ACHN (cell line): ENCODE measurements at places on chromosomes 12 and 14.

GRCh38 chr14:105309371-105309770, 5.2 kb upstream of the PACS2 start:
- no peak for DNase-seq

GRCh38 chr12:81162391-81163136, 84.7 kb downstream of the ACSS3 start:
- no peak for DNase-seq

- DNase-seq: no peak
Measured at GRCh38 chr12:124601706-124602105, 34.3 kb upstream of the NCOR2 start.

- peak; percentile 61 for DNase-seq
Measured at GRCh38 chr12:90854136-90854689, 100.8 kb downstream of the CCER1 start.

DNA sequence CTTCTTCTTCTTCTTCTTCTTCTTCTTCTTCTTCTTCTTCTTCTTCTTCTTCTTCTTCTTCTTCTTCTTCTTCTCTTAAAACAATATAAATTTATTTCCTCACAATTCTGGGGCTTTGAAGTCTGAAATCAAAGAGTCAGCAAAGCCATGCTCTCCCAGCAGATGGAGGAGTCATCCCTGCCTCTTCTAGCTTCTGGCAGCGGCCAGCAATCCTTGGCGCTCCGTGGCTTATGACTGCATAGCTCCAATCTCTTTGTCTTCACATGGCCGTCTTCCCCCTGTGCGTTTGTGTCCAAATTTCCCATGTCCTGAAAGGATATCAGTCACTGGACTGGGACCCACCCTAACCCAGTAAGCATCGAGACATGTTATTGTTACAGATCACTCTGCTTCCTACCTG, 22.9 kb downstream of the KCNA1 start:
- DNase-seq: no peak

DNA sequence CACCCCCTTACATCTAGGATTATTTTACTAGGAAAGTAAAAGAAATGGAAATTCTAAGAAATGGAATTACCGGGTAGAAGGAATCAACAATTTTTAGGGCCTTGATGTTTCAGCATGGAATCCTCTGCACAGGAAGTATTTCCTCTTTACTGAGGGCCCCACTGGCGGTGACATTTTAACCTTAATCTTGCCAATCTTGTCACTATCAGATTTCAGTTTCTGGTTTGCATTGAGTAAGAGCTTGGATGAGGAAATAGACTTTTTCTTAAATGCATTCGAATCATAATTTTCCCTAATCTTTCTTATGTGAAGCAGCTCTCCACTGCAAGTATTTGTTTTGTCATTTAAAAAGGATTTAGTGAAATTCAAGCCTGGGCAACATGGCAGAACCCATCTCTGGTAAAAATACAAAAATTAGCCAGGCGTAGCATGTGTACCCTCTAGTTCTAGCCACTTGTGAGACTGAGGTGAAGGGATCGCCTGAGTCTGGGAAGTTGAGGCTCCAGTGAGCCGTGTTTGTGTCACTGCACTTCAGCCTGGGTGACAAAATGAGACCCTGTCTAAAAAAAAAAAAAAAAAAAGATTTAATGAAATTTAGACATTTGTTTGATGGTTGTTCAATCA, 40.7 kb downstream of the TPCN1 start:
- DNase-seq: no peak

DNA sequence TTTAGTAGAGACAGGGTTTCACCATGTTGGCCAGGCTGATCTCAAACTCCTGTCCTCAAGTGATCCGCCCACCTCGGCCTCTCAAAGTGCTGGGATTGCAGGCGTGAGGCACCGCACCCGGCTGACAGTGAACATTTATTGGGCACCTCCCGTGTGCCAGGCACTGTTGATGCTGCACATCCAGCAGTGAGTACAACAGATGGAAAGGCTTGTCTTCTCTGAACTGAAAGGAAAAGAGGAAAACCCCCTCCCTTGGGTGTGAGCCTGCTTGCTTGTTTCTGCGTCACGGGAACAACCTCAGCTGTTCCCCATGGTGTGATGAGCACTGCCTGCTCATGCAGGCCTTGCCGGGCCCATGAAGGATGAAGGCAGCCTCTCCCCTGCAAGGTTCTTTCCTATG, 39.5 kb downstream of the DGLUCY start:
- DNase-seq: no peak

- DNase-seq: peak; percentile 56
Measured at GRCh38 chr14:103123634-103124500, 606 bp downstream of the TNFAIP2 start.

DNA sequence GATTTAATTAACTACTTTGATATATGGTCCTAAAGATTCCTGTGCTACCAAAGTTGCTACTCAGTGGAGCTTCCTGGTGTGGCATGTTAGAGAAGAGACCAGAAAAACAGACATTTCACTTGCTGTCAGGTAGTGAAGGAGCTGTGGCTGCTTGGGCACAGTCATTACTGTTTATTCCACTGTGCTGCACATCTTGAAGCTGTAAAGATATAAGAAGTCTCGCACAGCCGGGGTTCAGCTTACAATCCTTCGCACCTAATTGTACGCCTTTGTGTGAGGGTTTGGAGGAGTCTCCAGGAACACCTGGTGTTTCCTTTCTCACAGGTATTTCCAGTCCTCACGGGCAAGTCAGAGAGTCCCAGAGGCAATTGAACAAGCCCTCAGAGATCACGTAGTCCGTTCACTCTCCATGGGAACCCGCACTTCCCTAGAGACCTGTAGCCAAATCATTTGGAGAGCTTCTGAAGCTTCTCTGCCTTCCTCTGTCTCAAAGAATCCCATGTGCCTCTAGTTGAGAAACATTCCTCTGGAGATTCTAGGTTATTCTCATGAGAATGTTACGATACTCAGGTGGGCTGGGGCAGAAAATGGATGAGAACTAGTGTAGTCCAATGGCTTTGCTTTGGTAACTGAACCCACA, 4.1 kb downstream of the EVL start:
- no peak for DNase-seq

DNA sequence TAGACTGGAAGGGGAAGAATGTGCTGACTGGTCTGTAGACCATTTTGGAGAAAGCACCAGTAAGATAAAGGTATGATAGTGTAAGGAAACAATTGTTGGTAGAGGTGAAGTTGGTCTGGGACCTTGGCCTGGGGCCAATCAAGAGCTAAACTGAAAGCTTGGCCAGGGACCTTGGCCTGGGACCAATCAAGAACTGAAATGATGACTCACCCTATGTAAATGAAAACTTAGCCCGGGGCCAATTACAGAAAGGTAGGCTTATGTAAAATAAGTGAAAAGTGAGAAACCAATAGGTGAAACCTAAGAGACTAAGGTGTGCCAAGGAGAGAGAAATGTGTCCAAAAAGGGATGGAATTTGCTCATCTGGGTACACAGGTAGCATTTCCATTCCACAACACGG, 776.0 kb downstream of the C12orf50 start:
- no peak for DNase-seq

DNA sequence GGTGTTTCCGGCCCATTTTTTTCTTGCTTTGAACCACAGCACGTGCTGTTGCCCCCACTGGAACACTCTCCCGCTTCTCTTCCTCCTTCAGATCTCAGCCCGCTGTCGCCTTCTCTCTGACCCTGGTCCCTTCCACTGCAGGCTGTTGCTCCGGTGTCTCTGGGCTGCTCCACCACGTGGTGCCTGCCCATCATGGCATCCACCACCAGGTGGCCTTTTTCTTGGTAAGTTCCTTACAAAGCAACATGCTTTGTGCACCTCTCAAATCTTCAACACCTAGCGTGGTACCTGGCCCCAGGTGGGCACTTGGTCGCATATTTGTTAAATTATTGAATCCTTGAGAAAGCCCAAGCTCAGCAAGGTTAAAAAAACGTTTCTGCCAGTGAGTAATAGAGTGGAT, 19.1 kb downstream of the TUNAR start:
- peak; percentile 37 for DNase-seq

DNA sequence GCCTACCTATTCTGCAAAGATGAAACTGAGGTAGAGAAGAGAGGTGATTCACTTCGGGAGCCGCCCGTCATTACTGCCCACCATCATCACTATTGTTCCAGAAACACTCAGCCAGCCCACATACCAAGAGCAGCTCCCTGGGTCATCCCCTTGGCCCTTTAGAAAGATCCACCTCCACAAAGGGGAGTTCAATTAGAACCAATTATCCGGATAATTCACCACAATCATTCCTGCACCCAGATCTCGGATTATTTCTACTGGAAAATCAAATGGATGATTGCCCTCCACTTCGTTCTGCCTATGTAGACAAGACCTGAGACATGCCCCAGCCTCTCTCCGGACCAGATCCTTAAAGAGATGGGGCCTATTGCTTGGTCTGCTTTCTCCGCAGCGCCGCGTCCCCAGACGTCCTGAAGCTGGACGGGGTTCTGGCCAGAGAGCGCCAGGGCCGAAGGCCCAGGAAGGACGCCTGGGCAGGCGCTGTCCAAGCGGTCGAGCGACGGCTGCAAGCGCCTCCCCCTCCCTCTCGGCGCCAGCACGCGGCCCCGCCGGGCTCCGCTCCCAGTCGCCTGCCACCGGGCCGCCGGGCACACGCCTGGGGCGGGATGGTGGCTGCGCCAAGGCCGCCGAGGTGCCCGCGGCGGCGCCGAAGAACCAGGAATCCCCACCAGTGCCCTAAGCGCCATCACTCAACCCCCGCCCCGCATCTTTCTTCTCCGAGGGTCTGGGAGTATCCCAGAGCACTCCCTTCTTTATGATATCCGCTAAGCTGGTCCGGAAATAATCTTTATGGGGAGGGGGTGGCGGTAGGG, 1.3 kb upstream of the ASCL1 start:
- DNase-seq: no peak

- peak; percentile 40 for DNase-seq
Measured at GRCh38 chr14:94011795-94012194, 14.3 kb upstream of the OTUB2 start.

- no peak for DNase-seq
Measured at GRCh38 chr12:94762259-94762942, 112.0 kb upstream of the TMCC3 start.
